T-helper 9 cell (primary cell): ENCODE measurements at places on chromosomes 4 and X.

DNA sequence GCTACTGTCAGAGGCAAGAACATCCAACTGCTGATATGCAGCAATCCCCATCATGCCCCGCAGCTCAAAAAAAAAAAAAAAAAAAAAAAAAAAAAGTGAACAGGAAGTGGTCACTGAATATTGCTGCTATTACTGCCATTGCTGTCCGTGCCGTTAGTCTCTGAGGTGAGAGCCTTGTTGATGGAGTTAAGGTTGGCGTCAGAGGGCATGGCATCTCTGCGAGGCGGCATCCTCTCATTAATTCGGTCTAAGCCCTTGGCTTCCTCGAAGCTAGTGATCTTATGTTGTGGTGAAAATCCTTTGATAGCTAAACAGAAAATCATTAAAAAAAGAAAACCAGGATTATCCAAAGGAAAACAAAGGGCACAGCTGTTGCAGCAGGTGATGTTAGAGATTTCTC lies 321.6 kb downstream of the PPP3CA start:
- no peak for DNase-seq

GRCh38 chrX:857376-857775 lies 226.8 kb downstream of the SHOX start:
- no peak for DNase-seq

- DNase-seq, result no peak
Measured at GRCh38 chrX:121254336-121254735, 206.9 kb downstream of the GLUD2 start.

- DNase-seq, result no peak
Measured at GRCh38 chrX:82775426-82775825, 732.7 kb upstream of the POU3F4 start.

- peak; percentile 0 for DNase-seq
Measured at GRCh38 chrX:37905436-37906147, 58.2 kb upstream of the DYNLT3 start.
